H1 (cell line): ENCODE measurements at places on chromosomes 1 and 21.

DNA sequence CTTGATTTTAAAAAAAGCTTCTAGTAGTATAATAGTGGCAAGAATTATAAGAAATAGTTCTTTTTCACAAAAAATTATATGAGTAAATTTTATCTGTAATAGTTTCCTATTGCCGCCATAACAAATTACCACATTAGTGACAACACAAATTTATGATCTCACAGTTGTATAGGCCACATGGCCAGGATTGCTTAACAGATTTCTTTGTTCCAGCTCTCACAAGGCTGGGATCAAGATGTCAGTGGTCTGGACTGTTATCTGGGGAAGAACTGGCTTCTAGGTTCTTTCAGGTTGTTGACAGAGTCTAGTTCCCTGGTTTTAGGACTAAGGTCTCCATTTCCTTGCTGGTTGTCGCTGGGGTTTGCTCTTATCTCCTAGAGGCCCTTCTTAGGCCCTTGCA is 236.4 kb downstream of the USP25 start:
- H3K36me3 ChIP-seq, result no peaks in the 10 kb centered on the region
- no peak for DNase-seq
- H3K4me1 ChIP-seq, result no peaks in the 10 kb centered on the region
- no peak overlapping the region for H3K27ac ChIP-seq
- no peaks in the 10 kb centered on the region for H3K27me3 ChIP-seq

- no peak for DNase-seq
- peaks cover 12% of the 10 kb centered on the region; the same call in 1 of the 2 replicates for H3K36me3 ChIP-seq
- no peaks in the 10 kb centered on the region for H3K4me1 ChIP-seq
- H3K27ac ChIP-seq, result peak overlapping the region; percentile 80; the same call in 1 of the 2 replicates
- no peaks in the 10 kb centered on the region for H3K27me3 ChIP-seq
Observed at GRCh38 chr1:35768350-35769187, 1.2 kb downstream of the CLSPN start.

DNA sequence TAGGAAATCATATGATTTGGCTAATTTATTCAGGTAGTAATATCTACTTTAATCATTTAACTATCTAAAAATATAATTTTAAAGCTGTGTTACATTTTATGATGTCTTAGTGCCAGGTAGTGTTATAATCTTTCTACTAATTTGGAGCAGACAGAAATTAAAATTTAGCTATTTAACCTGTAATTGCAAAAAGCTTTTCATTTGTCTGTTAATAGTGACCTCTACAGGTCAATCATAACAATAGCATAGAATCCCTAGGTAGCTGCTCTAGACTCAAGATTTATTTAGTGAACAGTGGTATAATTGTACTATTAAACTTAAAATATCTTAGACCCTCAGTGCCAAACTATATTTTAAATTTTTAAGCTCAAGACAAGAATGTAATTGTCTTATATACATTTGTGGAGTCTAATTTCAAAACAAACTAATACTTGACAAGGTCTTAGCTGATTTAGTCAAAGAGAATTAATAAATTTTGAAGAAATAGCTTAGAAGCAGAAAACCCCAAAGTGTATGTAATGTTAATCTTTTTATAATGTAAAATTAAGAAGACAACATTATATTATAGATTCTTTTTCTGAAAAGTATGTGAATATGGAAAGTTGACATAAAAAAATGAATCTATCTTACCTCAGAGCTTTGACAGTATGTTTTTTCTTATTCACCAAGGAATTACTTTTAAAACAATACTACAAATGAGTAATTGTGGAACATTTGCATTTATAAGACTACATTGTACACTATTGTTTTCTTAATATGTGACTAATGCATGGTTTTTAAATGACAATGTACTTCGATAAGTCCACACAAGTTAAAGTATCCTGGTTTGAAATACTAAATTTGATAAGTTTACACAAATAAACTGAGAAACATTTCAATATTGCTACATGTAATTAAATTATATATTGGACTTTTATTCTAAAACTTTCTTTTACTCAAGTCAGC is 64.1 kb upstream of the RNPC3 start:
- H3K4me1 ChIP-seq, result peaks cover 3% of the 10 kb centered on the region
- DNase-seq, result no peak
- no peak overlapping the region for H3K27ac ChIP-seq
- no peaks in the 10 kb centered on the region for H3K27me3 ChIP-seq

GRCh38 chr1:40818264-40818961 is 34.8 kb downstream of the KCNQ4 start:
- H3K4me1 ChIP-seq, result no peaks in the 10 kb centered on the region
- H3K4me3 ChIP-seq, result peak overlapping the region; percentile 58
- H3K27me3 ChIP-seq, result no peaks in the 10 kb centered on the region

- H3K4me3 ChIP-seq, result no peak overlapping the region
- no peak overlapping the region for H3K27ac ChIP-seq
- H3K36me3 ChIP-seq, result peaks cover 3% of the 10 kb centered on the region; the same call in 1 of the 2 replicates
- no peaks in the 10 kb centered on the region for H3K4me1 ChIP-seq
Observed at GRCh38 chr1:210098356-210098755, 134.2 kb upstream of the SERTAD4 start.
